ENCODE measurements at places on chromosomes 5 and 9. TPM values are rescaled to one million over a fixed set of nuclear protein-coding genes. Genes with fewer than 3 reads are reported as not detected.

The C5orf58 gene
- not detected for total RNA-seq

The RGS7BP gene
- 0.32 TPM for total RNA-seq

The SAXO1 gene
- not detected for total RNA-seq

The PCDHA6 gene
- total RNA-seq = under 0.01 TPM

The SLC28A3 gene
- total RNA-seq = not detected

The CCDC107 gene
- 10.1 TPM for total RNA-seq

The PRRX2 gene
- not detected for total RNA-seq
